Glomerular endothelial cell (primary cell): ENCODE measurements at places on chromosomes 6 and 20.

GRCh38 chr6:157343732-157344131 is 20.4 kb upstream of the TMEM242 start:
- no peak for DNase-seq

GRCh38 chr6:8948733-8949132 is 513.4 kb upstream of the SLC35B3 start:
- DNase-seq: no peak

- DNase-seq: no peak
Measured at GRCh38 chr6:2866171-2866846, 24.6 kb upstream of the SERPINB1 start.

GRCh38 chr20:3218307-3218988 is 9.2 kb downstream of the ITPA start:
- no peak for DNase-seq

GRCh38 chr6:131687022-131687421 is 14.2 kb downstream of the OR2A4 start:
- DNase-seq: no peak

- no peak for DNase-seq
Measured at GRCh38 chr20:46512943-46513844, at the start of gene ZNF334. ZNF334 (minus strand) TSS chr20:46513559; CDS start chr20:46512102, 1,457 bp downstream.

- no peak for DNase-seq
Measured at GRCh38 chr6:77548662-77549366, 85.5 kb upstream of the HTR1B start.

GRCh38 chr20:6693178-6693807 is 74.2 kb upstream of the BMP2 start:
- DNase-seq: no peak

DNA sequence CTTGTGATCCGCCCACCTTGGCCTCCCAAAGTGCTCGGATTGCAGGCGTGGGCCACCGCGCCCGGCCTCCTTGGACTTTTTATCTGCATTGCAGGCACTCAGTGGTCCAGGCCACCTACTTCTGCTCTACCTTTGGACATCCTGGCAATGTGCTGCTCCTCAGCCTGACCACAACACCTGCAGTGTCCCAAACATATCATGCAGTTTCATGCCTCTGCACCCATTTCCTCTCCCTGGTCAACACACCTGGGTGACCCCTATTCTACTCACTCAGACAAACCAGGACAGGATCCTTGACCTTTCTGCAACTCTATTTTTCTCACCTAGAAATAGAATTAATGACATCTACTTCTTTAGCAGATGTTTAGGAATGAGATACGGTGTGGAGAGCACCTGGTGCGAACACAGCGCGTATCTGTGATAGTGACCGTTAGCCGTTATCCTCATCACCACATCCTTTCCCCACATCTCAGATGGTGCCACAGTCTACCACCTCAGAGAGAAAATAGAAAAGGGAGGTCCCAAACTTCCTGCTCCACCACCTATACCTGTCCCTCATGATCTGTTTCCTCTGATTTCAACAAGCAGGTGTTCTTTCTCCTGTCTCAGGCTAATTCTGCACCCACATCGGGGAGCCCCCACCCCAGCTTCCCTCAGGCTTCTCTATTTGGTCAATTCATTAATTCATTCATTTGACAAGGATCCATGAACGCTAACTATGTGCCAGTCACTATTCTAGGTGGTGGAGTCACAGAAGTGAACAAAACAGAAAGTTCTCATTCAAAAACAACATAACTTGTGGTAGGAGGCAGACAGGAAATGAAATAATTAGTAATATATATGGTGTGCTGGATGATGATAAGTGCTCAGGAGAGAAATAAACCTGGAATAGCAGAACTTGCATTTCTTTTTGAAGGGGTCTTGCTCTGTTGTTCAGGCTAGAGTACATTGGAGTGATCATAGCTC is 4.3 kb upstream of the BTN3A2 start:
- DNase-seq: no peak

- DNase-seq: no peak
Measured at GRCh38 chr20:36462440-36463211, 78.7 kb upstream of the MYL9 start.

DNA sequence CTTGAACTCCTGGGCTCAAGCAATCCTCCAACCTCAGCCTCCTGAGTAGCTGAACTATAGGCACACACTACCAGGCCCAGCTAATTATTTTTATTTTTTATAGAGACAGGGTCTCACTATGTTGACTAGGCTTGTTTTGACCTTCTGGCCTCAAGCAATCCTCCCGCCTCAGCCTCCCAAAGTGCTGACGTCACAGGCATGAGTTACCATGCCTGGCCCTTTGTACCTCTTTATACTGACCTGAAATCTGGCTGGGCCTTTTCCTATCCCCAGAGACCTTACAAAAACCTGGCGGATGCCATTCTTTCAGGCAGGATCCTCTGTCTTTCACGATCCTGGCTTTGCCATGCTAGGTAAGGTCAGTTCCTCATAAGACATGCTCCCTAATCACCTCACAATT is 11.5 kb downstream of the WFDC3 start:
- no peak for DNase-seq

DNA sequence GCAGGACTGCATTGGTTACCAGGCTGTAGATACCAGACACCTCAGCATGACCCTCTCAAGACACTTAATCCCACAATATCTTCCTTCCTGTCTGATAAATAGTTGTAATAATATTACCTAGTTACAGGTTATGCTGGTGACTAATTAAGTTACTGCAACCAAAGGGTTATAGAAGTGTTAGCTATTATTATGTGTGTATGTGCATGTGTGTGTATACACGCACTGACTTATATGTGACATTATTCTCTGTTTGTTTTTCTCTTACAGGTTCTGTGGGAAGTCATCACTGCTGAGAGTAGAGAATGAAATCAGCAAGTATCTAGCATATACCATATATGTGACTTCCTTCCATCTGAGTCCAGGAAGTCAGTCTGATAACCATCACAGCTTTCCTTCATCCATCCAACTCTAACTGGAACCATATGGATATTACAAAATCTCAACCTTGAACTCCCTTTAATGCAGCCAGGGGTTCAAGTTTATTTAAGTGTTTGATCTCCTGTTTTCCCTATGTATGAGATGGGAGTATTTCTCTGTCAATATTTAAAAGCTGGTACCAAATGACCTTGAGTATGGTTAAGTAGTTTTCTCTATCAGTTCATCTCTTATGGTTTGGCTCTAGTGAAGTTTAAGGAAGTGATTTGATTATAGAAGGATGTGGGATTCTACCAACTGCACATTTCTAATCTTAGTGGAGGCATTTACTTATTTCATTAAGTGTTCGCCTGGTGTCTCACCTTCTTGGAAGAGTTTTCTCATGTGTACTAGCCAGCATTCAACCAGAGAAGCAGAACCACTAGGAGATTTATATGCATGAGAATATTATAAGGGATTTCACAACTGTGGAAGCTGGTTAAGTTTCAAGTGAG is 313.2 kb downstream of the HIVEP2 start:
- DNase-seq: no peak

DNA sequence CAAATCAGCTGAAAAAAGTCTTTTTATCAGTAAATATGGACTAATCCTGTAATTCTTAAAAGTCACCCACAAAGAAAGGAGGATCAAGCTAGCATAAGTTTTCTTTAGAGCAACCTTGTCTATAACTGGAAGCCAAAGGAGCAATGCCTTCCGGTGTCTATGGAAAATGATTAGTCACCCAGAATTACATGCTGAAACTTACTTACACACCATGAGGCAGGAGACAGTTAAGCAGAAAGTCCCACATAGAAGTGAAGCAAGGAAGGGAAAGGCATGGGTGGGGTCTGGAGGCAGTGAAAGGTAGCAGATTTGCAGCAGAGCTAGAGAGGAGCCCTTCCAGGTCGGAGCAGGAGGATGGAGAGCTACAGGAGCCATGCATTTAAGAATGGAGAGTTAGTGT is 153.7 kb upstream of the RIPOR2 start:
- DNase-seq: no peak

DNA sequence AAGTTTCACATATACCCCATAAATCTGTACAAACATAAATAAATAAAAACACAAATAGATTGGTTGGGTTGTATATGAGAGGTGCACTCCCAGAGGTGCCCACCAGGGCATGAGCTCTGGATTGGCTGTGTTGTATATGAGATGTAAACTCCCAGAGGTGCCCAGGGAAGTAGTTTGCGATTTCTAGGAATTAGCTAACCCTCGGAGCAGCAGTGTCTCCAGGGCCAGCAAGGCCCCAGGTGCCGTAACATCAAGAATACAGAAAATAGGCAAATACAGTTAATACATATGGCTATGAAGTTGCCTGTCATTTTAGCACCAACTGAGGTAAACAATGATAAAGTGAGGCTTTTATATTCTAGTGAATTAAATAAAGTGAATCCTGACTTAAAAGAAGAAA is 5.4 kb upstream of the GINM1 start:
- DNase-seq: no peak

- no peak for DNase-seq
Measured at GRCh38 chr6:15357782-15358181, 111.9 kb downstream of the JARID2 start.

GRCh38 chr20:62776692-62777527 is 19.4 kb upstream of the MRGBP start:
- DNase-seq: no peak

DNA sequence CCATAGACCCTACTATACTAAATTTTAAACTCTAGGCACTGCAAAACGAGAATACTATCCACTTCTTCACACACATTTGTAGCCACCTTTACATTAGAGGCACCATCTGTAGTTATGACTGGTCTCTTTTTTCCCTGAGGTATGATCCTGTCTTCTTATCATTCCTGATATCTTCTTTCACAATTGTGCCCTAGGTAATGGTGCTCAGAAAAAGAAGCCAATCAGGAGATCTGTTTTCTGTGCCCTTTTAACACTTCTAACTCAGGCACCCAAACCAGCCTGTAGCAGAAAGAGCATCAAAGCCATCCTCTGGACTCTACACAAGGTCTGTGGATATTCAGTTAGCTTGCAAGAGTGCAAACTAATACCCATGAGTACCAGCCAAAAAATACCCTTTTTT is 149.7 kb upstream of the SGK1 start:
- DNase-seq: no peak

GRCh38 chr6:89787660-89788328 is 31.8 kb downstream of the MDN1 start:
- no peak for DNase-seq

DNA sequence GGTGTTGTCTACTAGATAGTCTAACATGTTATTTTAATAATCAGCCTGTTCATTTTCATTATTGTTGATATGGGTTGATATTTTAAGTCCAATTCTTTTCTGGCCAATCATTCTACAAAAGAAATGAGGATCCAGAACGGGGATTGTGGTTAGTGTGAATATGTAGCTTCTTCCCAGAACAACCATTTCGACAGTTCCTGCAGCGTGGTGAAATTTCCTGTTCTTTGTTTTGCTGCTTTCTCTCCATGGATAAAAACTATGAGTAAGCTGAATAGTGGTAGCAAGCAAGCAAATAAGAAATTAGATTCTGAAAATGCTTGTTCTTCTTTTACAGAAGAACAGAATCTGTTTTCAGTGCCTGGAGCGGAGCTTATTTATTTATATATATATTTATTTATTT is 65.5 kb upstream of the F13A1 start:
- no peak for DNase-seq

DNA sequence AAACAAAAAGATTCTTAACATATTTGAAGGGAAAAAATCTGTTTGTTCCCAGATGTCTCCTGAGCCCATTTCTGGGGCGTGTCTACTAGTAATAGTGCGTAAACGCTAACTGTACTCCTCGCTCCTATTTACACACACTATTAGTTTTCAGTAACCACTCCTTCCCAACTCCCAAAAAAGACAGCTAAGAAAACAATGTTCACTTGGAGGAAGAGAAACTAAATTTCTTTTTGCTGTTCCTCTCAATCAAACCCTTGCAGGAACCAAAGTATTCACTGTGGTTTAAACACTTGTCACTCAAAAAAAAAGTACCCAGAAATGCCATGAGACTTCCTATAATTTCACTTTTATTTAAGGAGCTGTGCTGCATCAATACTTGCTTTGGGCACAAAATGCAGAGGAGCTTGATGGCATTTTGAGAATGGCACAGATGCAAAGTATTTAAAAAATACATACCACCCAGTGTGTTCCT is 118.2 kb downstream of the BACH2 start:
- DNase-seq: no peak

GRCh38 chr20:3705491-3705969 is 6.9 kb downstream of the SIGLEC1 start:
- DNase-seq: no peak

DNA sequence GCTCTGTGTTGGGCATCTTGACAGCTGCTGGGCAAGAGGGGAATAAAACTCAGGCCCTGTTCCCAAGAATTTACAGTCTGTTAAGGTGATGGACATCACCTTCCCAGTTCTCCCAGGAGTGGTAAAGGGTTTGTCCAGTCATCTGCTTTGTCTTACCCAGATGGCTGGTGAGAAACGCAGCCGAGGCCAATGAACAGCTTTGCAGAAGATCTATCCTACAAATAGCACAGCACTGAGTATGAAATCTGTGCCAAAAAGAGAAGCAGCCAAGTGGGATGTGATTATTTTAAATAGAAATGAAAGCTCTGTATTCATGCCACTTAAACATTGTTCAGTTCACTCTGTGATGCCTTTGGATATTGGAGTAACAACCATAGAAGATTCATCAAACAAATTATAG is 132.7 kb upstream of the SLC22A16 start:
- DNase-seq: no peak

DNA sequence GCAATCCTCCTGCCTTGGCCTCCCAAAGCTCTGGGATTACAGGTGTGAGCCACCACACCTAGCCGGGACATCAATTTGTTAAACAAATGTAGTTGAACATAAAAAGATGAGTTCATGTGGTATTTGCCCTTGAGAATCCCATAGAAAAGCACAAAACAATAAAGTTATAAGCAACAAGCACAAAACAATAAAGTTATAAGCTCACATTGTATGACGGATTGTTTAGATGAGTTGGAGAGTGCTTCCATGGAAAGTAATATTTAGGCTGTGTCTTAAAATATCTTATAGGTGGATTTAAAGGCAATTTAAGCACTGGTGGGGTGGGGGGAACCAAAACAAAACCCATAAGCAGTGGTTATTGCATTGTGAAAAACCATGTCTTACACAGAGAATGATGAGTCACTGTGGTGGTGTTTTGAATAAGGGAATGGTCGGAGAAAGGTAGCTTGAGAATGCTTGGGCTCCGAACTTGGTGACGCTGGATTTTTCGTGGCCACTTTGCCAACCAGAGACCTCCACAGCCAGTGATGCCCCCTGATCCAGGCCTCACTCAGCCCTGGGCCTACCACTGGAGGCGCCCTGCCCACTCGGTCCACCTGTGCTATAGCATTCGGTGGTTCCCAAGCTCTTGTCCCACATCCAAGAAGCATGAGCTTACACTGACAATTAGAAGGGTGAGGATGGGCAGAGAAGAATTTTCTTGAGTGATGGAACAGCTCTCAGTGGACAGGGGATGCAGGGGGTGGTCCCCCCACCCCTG is 256.0 kb downstream of the CDKAL1 start:
- DNase-seq: no peak

- no peak for DNase-seq
Measured at GRCh38 chr6:157741321-157741947, 81.6 kb upstream of the SNX9 start.

GRCh38 chr6:158861686-158862381 is 42.7 kb upstream of the EZR start:
- DNase-seq: no peak
